ENCODE measurements at places on chromosomes 4 and X.

DNA sequence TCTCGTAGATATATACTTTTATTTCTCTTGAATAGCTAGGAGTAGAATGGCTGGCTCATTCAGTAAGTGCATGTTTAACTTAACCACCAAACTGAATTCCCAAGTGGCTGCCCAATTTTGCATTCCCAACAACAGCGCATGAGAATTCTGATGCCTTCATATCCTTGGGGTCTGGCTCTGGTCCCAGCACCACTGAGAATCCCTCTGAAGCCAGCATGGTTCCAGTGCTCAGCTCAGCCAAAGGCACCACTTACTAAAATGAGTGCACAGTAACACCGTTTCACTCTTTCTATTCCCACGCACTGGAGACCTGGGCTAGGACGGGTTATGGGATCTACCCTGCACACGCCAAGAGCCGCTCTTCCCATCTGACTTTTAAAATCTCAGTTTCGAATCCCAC is 60.4 kb downstream of the CASP3 start:
- no peak for DNase-seq

GRCh38 chr4:76697129-76697803 is 200.7 kb downstream of the SOWAHB start:
- no peak for DNase-seq

DNA sequence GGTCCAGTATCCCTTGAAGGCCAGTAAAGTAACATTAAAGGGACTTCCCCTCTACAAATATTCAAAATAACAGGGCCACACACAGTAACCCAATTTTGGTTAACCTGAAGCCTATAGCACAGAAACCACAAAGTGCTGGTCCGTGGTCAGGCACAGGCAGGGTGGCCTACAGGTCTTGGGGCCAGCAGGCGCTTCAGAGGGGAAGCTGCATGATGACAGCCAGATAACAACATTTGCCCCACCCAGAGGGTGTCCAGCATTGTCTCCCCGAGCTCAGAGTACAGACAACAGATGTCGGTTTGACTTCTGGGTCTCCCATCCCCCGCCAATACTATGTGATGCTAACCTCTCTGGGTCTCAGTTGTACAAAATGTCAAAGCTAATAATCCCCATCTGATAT is 51.1 kb downstream of the SH3KBP1 start:
- DNase-seq = no peak

DNA sequence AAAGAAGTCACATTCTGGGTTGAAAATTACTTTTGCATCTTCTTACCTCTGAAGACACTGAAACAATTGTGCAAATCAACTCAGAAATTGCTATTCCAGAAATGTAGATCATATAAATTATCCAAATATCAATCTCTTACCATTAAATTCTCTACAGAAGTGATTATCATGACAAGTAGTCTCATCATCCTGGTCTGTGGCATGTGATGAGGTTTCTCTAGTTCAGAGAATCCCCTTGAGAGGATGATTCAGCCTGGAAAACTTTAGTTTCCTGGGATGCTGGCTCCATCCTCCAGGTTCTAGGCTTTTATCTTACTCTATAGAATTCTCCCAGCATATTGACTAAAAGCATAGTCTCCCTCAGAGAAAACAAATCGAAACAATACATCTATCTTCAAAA is 76.2 kb upstream of the S100G start:
- DNase-seq = no peak

- no peak for DNase-seq
Measured at GRCh38 chr4:38621028-38621684, 42.8 kb upstream of the KLF3 start.

- DNase-seq = no peak
Measured at GRCh38 chr4:170868170-170868569, 778.4 kb upstream of the AADAT start.

DNA sequence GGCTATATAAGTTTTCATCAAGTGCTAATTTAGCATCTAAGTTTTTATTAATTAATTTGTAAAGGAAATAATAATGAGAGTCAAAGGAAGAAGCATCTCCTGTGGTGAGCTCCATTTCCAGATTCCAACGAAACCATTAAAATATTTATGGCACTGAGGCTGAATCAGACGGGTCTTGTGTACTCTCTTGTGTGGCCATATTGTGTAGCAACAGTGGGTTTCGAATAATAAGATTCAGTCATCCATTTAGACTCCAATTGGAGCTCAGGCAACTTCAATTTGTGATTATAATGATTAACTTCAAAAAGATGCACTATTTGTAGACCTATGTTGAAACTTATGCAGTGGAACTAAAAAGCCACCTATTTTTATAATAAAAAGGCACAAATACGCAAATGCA is 82.4 kb downstream of the SNCA start:
- no peak for DNase-seq

DNA sequence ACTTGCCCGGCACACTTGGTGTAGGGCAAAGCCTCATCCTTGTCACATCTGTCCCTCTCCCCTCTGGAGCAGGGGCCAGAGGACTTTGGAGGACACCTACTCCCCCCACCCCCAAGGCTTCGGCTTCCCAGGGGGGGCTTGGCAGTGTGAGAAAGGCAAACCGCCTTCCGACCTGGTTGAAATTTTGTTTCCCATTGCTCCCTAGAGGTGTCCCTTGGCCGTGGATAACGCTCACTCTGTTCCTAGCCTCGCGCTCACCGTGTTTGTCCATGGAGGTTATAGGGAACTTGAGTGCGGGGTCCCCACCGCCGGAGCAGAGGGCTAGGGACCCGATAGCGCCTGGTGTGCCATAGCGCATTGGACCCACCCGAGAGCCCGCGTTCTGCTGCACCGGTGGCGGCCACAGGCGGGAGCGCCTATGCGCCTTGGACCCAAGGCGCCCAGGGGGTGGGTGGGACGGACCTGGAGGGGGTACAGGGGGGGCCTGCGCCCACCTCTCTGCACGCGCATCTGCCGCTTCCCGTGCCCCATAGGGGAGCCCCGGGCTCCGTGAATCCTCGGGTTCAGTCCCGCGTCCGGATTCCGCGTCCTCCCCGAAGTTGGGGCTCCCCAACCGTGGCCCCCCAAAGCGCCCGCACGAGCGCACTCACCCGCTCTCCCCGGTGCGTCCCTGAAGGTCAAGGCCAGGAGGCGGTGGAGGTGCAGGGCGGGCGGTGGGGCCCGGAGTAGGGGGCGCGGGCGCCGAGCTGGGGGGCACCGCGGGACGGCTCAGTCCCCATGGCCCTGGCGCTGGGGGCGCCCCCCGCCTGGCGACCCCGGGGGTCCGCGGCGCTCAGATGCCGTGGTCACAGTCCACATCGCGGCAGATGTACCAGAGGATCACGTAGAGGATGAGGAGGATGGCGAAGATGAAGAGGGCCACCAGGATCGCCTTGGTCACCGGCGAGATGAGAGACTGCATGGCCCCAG is 82.7 kb upstream of the DHRSX start:
- no peak for DNase-seq

GRCh38 chr4:169205744-169206080 is 65.0 kb downstream of the SH3RF1 start:
- no peak for DNase-seq

DNA sequence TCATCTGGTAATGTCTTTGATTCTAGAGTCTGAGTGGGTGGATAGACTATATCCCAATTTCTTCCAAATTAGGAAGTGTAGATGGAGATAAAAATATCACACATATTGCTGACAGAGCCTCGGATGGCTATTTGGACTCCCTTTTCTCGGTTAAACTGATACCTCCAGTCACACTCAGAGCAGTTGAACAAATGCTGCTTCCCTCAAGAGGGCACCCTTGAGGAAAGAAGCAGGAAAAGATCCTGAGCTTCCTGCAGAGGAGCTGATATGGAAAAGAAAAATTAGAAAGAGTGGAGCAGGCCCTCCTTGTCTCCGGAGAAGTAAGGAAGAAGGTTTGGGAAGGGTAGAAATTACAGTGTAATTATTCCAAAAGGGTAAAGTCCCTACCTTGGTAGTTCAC is 96.2 kb upstream of the CCSER1 start:
- no peak for DNase-seq

- DNase-seq = no peak
Measured at GRCh38 chrX:74922922-74923543, 2.2 kb downstream of the NEXMIF start.

GRCh38 chr4:25800245-25800644 is 62.5 kb downstream of the SEL1L3 start:
- no peak for DNase-seq

DNA sequence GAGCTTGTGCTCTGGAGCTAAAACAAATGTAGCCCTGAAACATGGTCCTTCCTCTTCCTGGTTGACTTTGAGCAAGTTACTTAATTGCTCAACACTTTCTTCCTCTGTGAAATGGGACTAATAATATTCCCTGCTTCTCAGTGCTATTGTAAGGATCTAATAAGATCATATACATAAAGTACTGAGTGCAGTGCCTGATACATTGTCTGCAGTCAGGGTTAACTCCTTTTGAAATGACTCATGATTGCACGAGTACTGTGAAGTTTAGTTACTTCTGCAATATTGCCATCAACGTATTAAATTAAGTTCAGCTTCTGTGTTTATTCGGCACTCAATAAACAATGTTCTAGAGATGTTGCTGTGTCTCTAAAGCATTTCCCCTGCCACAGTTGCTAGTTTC is 91.8 kb upstream of the HPRT1 start:
- DNase-seq = no peak

GRCh38 chrX:31872007-31872406 is 800.2 kb upstream of the FTHL17 start:
- DNase-seq = no peak

DNA sequence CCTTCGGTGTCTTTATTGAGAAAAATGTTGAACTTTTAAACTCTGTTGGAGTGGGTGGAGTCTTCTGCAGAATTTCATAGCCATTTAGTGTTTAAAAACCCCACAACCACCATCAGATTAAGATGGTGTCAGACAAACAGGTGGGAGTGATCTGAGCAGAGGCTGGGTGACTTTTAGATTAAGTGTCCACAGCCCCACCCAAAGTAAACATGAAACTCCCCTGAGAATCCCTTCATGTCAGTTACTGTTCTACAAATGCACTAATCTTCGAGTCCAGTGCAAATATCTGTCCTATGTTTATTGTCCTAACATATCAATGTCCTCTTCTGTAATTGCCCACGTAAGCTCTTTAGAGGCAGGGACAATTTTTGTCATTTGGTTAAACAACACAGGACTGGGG is 175.6 kb upstream of the RBPJ start:
- DNase-seq = no peak

GRCh38 chr4:3226944-3227343 is 22.0 kb upstream of the MSANTD1 start:
- DNase-seq = no peak

GRCh38 chr4:141425124-141425523 is 204.4 kb downstream of the ZNF330 start:
- DNase-seq = no peak
